Neural crest cell (in vitro differentiated cells): ENCODE measurements at places on chromosomes 5 and 9. TPM values are rescaled to one million over a fixed set of nuclear protein-coding genes. Genes with fewer than 3 reads are reported as not detected.

The ELL2 gene
- 4.4 and 4.6 TPM in 2 replicates for total RNA-seq

GRCh38 chr9:35690614-35691333 lies 1.0 kb upstream of the TPM2 start:
- peak; percentile 31 for DNase-seq

- DNase-seq: no peak
These were observed 199.7 kb downstream of the ROR2 start for GRCh38 chr9:91750343-91750742.

DNA sequence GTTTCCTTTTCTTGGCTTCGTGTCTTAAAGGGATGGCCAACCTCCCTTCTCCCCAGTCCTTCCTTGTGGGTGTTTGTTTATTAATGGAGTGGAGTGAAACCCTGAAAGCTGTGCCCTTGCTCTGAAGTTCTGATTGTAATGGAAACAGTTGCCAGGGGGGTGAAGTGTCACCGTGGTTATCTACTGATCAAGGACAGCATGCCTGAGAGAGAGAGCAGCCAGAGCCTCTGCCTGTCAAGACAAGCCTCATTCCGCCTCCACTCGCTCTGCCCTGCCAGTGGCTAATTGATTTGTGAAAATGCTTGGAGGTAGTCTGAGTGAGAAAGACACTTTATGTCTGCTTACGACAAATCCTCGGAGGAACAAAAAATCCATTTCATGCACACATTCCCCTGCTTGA lies 143.7 kb upstream of the SLC30A5 start:
- DNase-seq: no peak

The SPATA31A3 gene
- total RNA-seq: 0.09 TPM in 1 of 2 replicates, not detected in the other

GRCh38 chr9:15206903-15207696 lies 99.9 kb downstream of the TTC39B start:
- DNase-seq: no peak

The RHOBTB3 gene
- 62.6 and 66.9 TPM in 2 replicates for total RNA-seq

- DNase-seq: no peak
These were observed 168.9 kb upstream of the NFIB start for GRCh38 chr9:14482856-14483255.

The PTGDS gene
- total RNA-seq: not detected in 2 replicates

The SOX30 gene
- total RNA-seq: not detected in 2 replicates

- peak; percentile 38 for DNase-seq
These were observed 406.6 kb upstream of the TNC start for GRCh38 chr9:115524453-115525059.

The DDX4 gene
- not detected in 2 replicates for total RNA-seq

- no peak for DNase-seq
These were observed 257.9 kb upstream of the ADAMTS16 start for GRCh38 chr5:4882186-4882585.

The VAV2 gene
- total RNA-seq: 40.6 and 47.0 TPM in 2 replicates

GRCh38 chr5:44983006-44983405 lies 174.3 kb downstream of the MRPS30 start:
- DNase-seq: no peak

The PCDHA5 gene
- total RNA-seq: 1.3 and 1.4 TPM in 2 replicates

- no peak for DNase-seq
These were observed 313.9 kb downstream of the HTR1A start for GRCh38 chr5:63648376-63648775.

- DNase-seq: no peak
These were observed 3.4 kb upstream of the F12 start for GRCh38 chr5:177412603-177413233.

DNA sequence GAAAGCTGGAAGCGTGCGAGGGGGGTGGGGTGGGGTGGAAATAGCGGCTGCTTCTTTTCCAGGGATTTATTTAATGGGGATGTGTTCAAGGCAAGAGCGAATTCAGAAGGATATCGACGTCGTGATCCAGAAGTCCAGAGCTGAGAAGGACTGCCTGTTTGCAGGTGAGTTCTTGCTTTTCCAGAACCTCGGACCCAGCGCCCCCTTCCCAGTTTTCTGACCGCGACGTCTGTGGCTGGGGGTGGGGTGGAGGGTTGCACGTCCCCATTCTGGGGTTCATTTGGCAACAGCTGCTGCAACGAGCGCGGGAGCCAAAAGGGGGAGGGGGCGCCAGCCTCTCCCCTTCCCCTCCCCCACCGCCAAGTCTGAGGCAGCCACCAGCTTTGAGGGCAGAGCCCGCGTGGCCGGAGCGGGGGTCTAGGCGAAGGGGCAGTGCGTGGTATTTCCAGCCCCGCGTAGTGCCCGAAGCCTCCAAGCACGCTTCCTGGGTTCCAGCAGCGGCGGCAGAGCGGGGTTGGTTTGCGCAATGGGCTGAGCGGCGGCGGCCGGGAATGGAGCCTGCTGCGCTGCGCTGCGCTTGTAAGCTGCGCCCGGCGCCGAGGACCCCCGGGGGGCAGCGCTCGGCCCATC lies 701 bp downstream of the PARP8 start:
- peak; percentile 57 for DNase-seq

DNA sequence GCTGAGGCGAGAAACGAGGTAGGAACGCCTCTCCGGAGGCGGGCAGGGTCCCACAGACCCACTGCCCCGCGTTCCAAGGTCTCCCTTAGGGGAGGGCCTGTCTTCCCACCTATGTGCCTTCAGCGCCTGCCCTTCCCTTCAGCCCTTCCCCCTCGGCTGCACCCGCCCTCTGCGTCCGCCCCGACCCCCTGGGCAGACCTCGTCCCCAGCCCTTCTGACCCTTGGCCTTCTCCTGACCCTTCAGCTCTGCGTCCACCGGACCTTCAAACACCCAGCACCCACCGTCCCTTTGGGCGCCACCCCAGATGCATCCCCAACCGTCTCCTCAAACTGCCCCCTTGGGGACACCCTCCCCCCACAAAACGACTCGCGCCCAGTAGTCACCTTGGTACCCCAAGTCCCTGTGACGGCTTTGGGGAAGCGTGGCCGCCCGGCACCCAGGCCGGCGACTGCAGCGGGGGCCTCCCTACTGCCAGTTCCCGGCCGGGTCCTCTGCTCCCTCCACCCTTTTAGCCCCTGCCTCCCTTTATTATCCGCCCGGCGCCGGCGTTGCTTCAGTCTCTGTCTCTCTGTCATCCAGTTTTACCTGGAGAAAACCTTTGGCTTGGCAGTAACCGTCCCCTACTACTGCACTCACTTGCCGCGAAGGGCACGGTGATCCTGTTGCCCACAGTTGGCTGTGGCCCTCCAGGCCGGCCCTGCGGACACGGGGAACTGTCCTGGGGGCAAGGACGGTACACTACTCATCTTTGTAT lies 421 bp downstream of the RUSC2 start:
- DNase-seq: peak; percentile 16

DNA sequence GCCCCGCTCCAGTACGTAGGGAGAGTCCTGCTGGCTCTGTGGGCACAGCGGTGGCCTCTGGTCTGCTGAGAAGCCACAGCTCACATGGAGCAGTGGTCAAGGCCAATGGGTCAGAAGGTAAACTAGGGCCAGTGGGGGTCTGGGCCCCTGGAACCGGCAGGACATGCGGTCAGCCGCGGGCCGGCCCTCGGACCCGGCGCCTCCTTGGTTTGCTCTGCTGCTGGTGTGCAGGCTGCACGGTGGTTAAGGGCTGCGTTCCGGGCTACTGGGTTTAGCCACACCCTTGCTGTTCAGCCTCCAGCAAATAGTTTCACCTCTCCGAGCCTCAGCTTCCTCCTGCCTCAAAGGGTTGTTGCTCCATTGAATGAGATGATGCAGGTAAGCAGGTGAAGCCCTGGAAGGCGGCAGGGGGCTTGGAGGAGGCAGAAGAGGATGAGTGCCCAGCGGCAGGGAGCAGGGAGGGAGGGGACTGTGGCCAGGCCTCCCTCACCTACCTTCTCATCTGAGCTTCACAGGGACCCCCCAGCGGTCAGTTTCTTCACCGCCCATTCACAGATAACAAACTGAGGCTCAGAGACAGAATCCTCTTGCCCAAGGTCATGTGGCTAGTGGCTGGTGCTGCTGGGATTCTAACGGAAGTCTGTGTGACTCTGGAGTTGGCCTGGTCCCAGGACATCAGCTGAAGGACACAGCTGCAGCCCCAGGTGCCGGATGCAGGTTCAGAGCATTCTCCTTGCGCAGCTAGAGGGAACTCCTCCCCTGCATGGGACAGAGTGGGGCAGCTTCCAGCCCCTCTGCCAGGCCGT lies 3.7 kb upstream of the COL5A1 start:
- no peak for DNase-seq

DNA sequence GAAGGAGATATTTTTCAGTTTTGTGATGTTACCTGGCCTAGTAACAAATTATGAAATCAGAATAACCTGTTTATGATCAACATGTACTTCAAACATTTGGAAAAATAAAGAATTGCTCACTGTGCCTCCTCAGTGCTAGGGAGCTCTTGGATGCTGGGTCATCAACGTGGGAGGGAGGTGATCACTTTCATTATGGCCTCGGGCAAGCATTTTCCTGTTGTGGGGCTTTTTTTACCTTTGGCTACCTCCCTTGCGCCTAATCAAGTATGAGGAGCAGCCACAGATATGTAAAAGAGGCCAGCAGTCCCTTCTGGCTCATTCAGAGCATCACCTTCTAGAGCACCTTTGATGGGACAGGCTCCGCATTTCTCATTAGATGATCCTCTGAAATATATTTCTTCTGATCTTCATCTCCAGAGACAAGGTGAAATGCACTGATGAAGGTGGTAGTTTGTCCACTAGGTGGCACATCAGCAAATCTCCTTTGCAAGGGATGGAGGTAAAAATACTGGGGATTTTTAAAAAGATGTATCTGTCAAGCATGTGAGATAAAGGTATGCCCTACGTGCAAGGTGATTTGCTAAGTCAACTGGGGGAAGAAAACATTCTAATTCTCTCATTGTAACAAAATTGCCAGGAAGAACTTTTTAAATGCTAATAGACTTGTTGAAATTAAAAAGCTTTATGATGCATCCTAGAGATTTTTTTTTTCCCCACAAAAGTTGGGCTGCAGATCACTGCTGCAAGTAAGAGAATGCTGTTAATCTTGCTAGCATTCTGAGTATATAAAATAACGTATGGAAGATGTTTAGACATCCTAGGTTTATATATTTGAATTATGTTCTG lies 218.2 kb downstream of the MAST4 start:
- peak; percentile 29 for DNase-seq

GRCh38 chr5:32814620-32815019 lies 103.5 kb downstream of the NPR3 start:
- no peak for DNase-seq

DNA sequence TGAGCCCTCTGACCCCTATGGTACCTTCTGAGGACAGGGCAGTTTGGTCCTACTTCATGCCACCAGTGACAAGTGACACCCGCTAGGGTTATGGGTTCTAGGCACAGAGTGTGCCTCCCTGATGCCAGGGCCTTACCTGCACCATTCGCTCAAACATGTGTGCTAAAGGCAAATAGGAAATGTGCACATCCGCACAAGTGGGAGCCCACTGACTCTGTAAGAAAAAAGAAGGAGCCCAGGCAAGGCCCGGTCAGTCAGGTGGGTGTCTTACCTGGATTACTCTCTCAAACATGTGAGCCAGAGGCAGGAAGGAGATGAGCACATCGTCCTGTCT lies 29.1 kb upstream of the MEIKIN start:
- DNase-seq: no peak

The C9orf72 gene
- total RNA-seq: 32.9 and 34.0 TPM in 2 replicates

DNA sequence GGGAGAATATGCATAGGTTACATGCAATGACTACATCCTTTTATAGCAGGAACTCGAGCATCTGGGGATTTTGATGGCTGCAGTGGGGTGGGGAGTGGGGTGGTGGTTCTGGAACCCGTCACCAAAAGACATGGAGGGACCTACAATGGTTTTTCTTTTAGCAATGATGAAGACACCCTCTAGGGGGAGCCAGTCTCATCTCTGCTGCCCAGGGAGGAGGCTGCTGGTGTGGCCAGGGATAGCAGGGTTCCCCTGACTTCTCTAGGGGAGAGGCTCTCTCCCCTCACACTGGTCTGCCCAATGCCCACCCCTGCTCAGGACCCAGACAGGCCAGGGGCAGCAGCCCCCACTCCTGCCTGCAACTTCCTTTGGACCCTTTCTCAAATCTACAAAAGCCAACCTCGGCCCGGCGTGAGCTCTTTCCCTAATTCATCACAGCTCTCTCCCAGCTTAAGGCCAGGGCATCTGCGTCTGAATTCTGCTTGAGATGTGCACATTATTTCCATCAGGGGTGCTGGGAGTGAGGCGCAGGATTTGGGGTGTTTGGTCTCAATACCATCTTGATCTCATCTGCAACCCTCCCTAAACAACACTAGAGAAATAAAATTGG lies 73.6 kb upstream of the RETREG1 start:
- peak; percentile 70 for DNase-seq

The PTCD2 gene
- 13.6 and 15.6 TPM in 2 replicates for total RNA-seq

The BTNL9 gene
- total RNA-seq: not detected in 2 replicates

The STKLD1 gene
- 2.8 and 2.9 TPM in 2 replicates for total RNA-seq

The SLC34A1 gene
- 0.16 TPM in 1 of 2 replicates, not detected in the other for total RNA-seq

DNA sequence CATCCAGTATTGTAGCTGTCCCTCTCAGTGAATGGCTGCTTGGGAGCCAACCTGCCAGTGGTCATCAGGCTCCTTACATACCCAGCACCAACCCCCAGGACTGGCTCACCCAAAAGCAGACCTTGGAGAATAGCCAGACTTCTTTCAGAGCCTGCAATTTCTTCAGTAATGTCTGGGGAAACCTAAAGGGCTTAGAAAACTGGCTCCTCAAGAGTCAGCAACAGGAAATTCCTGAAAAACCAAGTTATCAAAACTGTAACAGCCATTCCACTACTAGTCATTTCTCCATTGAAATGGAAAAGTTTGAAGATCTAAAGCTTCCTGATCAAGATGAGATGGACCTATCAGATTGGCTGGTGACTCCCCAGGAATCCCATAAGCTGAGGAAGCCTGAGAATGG lies 12.3 kb upstream of the STING1 start:
- DNase-seq: no peak

DNA sequence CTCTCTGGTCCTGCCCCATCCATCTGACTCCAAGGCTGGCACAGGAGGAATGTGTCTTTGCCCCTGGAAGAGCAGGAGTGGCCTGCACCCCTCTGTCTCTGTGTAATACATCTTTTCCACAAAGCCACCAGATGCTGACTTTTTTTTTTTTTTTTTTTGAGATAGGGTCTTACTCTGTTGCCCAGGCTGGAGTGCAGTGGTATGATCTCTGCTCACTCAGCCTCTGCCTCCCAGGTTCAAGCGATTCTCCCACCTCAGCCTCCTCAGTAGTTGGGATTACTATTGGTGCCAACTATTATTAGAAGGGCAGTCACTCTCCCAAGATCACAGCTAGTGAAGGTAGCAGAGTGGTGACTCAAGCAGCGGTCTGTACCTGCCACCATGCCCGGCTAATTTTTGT lies 19.6 kb downstream of the SPRY4 start:
- DNase-seq: no peak

The SLC36A2 gene
- total RNA-seq: not detected in 2 replicates

DNA sequence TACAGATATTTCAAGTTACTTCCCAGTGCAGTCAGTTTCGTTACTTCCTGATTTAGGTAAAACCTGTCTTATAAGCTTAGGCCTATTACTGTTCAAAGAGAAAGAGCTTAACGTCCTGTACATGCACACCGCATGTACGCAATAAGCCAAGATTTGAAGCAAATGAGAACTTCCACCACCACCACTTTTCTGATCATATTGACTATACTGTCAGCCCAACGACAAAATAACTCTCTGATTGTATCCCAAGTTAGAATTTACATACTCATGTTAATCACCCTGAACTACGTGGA lies 5.1 kb downstream of the NFIB start:
- no peak for DNase-seq

GRCh38 chr5:65760504-65761275 lies 38.7 kb downstream of the NLN start:
- no peak for DNase-seq
